Cerebellum (tissue), 4 donors: ENCODE measurements at places on chromosomes 1 and 21.
A peak's percentile ranks its signal among the peaks of the same experiment; 100 is the strongest.

DNA sequence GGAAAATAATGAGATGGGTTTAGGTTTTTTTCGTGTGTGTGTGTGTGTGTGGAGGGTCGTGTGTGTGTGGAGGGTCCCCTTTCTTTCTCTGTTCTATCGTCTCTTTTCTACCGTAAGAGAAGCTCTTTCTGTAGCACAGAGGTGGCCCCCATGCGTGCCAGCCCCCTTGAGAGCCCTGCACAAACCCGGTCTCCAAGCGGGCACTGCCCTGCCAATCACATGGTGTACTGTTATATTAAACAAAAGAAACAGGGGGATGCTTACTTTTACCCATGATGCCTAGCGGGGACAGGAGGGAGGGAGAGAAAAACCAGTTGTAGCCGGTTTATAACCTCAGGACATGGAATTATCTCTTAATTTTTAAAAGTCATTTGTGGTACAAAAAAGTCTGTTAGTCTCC lies 41.0 kb downstream of the GATAD2B start:
- peak; percentile 10 for DNase-seq

- DNase-seq: no peak
Observed at GRCh38 chr1:74522148-74522547, 9.7 kb upstream of the LRRC53 start.

- DNase-seq: no peak
Observed at GRCh38 chr1:204323887-204324286, 35.8 kb downstream of the PLEKHA6 start.

DNA sequence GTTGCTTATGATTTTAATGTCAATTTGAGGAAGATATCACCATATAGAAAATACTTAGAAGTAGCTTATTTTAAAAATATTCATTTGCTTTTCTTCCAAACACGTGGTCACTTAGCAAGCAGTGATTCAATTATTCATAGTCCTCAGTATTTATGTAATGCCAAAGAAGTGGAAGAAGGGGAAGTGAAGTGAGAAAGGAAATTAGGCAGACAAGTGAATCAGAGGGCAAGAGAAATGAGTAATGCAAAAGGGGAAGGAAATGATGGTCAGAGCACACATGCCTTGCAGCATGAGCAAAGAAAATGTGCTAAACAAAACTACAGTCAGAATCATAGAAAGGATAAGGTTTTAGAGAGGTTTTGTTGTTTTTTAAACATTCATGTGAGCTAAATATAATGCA lies 31.8 kb downstream of the SDCCAG8 start:
- no peak for DNase-seq

GRCh38 chr1:27314169-27314568 lies 7.8 kb upstream of the TMEM222 start:
- no peak for DNase-seq

- no peak for DNase-seq
Observed at GRCh38 chr1:97875996-97876395, 44.8 kb downstream of the DPYD start.

DNA sequence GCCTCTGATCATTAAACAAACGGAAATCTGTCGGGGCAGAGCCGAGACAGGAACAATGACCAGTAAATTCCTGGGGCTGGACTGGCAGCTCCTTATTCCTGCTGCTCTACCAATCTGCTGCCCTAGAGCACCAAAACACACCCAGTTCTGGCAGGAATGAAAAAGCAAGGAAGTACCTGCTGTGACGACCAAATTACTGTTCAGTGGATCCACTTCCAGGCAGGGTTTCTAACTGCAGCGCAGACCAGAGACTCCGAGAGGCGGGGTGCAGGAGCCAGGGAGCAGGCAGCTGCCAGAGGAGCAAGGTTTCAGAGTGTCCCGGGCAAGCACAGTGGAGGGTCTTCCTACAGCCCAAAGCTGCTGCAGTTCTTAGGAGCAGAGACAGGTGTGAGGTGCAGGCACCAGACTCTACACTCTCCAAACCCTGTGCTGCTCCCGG lies 32.4 kb downstream of the KANK4 start:
- DNase-seq: peak; percentile 48

GRCh38 chr1:15246960-15247614 lies at the start of gene FHAD1:
FHAD1 (plus strand) TSS chr1:15247223; CDS start chr1:15251785, 4,562 bp downstream.
- DNase-seq: peak; percentile 65
